ENCODE measurements at places on chromosomes 16 and 17.
A peak's percentile ranks its signal among the peaks of the same experiment; 100 is the strongest.

DNA sequence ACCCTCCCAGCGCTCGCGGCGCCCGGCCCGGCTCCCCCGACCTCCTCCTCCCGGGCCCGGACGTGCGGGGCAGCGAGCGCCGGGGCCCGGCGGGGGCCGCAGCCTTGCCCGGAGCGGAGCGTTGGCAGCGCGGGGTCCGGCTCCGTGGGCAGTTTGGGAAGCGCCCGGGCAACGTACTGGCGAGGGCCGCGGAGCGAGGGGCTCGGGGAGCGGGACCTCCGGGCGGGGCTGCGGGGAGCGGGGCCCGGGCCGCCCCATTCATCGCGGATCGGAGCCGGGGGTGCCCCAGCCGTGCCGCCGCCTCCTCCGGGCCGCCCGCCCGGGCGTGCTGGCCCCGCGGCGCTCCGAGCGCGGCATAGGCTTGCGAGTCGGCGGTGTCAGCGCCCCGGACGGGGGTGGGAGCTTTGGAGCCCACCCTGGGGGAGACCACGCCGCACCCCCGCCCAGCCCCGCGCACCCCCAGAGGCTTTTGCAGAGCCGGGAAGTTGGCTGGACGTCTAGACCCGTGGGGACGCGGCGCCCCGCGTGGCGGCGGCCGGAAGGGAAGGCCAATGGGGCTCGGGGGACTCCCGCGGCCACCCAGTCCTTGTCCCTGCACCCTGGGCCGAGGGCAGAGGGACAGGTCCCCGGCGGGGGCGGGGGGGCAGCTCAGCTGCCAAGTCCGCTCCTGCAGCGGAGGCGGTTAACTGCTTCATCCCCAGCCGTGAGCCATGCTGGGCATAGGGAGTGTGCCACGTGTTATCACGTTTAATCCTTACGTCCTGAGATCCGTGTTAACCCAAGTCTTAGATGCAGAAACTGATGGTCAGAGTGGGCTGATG, 852 bp downstream of the ZNF469 start:
- peak; percentile 88 for DNase-seq

GRCh38 chr17:62650587-62650986, 23.1 kb downstream of the MRC2 start:
- DNase-seq = no peak

- DNase-seq = no peak
These were observed 216.9 kb upstream of the GSE1 start for GRCh38 chr16:85395913-85396878.

DNA sequence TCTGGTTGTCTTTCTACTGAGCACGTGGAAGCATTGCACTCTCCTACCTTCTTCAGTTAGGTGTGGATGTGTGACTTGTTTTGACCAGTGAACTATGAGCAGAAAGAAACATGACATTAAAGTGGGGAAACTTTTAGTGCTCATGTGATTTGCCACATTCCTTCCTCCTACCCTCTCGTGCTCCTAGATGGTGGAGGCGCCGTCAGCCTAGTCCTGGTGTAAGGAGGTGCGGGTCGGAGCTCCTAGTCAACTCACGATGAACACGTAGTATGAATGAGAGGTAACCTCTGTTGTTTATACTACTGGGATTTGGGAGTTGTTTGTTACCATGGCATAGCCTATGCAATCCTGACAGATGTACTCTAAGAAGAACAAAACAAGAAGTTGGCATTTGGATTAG, 47.4 kb downstream of the KSR1 start:
- no peak for DNase-seq

GRCh38 chr16:11679941-11680911, 12.0 kb downstream of the SNN start:
- no peak for DNase-seq

DNA sequence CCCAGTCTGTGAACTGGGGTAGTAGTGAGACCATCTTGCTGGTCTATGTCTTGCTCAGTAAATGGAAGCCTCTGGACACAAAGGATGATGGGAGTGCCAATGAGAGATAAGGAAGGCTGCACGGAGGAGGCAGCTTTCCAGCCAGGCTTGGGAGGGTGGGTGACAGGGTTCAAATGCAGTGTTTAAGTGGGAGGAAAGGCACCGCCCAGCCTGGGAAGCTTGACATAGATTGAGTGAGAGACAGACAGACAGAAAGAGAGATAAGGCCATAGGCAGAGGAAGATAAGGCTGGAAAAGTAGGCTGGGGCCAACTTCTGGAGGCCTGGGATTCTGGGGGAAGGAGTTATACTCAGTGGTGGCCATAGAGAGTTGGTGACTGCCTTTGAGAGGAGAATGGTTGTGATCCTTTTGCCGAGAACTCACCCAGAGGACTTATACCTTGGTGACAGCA, 7.2 kb upstream of the COL1A1 start:
- no peak for DNase-seq

- no peak for DNase-seq
These were observed 22.5 kb upstream of the SPNS3 start for GRCh38 chr17:4411201-4411600.

DNA sequence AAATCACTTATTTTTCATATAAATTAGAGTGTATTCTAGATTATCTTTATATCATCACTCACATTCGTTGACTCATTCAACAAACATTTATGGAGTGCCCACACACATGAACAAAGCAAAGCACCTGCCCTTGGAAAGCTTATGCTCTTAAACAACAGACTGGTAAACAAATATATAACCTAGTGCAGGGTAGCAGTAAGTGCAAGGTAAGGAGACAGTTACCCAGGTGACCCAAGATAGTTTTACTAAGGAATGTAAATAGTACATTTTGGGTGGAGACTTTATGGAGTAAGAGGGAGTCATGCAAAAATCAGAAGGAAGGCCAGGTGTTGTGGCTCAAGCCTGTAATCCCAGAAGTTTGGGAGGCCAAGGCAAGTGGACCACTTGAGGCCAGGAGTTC, 40.4 kb upstream of the HELZ start:
- no peak for DNase-seq

GRCh38 chr16:89899879-89900481, 18.7 kb upstream of the MC1R start:
- no peak for DNase-seq

GRCh38 chr16:19213885-19214284, 45.8 kb downstream of the SYT17 start:
- DNase-seq = no peak

- DNase-seq = no peak
These were observed 511.0 kb upstream of the CDH5 start for GRCh38 chr16:65855171-65856145.

GRCh38 chr17:74754832-74755231, 6.4 kb downstream of the NHERF1 start:
- no peak for DNase-seq

- no peak for DNase-seq
These were observed 22.8 kb downstream of the BAHCC1 start for GRCh38 chr17:81417879-81418709.

GRCh38 chr17:16491131-16491702, 776 bp downstream of the LRRC75A start:
- no peak for DNase-seq

DNA sequence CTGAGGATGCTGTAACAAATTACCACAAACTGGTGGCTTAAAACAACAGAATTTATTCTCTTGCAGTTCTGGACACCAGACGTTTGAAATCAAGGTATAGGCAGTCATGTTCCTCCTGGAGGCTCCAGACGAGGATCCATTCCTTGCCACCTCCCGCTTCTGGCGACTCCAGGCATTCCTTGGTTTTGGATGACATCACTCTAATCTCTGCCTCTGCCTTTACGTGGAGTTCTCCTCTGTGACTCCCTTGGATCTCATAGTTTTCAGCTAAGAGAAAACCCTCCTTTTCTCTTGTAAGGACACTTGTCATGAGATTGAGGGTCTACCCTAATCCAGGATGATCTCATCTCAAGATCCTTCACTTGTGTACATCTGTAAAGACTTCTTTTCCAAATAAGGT, 31.4 kb upstream of the HS3ST3B1 start:
- DNase-seq = peak; percentile 24

DNA sequence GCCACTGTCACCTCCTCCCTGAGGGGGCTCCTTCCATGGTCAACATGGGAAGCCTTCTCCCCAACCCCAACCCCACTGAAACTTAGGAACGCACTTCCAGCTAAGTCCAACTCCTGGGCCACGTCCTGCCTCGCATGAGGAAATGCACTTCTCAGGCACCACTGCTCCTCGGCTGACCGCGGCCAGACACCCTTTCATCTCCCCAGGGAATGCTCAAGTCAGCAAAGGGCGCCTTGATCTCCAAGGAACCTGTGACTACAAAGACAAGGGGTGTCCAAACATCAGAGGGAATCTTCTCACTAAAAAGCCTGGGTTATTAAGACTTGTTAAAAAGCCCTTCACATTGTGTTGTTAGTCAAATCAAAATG, 124.9 kb upstream of the HSBP1 start:
- no peak for DNase-seq

GRCh38 chr17:3539881-3540540, 17.6 kb downstream of the TRPV3 start:
- no peak for DNase-seq

GRCh38 chr17:45172232-45172540, 10.5 kb downstream of the HEXIM2 start:
- no peak for DNase-seq

DNA sequence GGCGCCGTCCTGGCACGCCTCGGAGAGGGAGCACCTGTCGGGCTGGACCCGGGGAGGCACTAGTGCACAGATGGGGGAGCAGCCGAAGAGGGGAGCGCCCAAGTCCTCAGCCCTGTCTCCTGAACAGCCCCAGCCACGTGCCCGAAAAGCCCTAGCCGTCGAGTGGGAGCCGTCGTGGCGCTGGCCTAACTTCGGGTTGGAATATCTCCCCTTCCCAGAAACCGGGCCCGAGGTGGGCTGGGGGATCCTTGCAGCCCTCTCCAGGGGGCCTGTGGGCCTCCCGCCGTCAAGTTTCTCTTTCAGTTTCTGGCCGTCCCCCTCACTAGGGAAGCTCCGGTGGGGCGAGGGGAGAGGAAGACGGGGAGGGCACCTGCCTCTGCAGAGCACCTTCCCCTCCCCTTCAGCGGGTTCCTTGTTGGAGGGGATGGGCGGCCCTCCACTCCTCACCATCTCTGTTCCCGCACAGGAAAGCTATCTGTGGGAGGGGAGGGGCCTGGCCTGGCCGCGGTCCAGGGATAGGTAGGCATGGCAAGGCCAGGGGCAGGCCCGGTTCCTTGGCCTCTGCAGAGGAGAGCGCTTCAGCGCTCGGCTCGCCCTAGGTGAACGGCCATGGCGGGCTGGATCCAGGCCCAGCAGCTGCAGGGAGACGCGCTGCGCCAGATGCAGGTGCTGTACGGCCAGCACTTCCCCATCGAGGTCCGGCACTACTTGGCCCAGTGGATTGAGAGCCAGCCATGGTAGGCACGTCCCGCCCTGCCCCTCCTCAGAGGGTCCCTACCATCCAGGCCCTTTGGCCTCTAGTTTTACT, 709 bp downstream of the STAT5A start:
- no peak for DNase-seq

DNA sequence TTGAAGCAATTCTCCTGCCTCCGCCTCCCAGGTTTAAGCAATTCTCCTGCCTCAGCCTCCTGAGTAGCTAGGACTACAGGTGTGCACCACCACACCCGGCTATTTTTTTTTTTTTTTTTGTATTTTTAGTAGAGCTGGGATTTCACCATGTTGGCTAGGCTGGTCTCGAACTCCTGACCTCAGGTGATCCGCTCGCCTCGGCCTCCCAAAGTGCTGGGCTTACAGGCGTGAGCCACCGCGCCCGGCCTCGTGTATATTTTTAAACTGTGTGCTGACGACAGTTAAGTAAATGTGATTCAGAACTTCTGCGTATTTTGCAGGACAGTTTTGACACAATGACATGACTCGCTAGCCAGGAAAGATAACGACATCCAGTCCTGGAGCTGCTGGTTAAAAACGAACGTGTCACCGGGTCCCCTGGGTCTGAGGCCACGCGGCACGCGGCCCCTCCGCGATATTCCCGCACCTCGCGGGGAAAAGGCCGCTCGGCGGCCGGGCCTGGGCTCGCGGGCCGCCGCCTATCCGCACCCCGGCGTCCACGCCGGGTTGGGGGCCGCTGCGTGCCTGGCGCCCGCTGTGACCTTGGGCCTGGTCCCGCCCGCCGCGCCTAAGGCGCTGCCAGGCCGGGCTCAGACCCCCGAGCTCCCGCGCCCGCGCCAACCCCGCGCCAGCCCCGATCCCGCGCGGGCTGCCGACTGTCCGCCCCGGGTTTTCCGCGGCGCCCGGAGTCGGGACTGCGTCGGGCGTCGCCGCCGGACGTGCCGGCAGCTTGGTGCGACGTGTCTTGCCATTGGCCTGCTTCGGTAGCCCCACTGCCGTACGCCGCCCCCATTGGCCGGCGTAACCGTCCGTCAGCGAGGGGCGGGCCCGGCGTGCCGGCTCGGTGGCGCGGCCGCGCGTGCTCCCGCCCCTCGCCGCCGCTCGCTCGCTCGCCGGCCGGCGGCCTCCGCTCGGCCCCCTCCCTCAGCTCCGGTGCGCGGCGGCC, at the start of gene FOXK2:
Gene FOXK2, plus strand, starts transcription at position 907 of the 985 bp plus-strand sequence. CDS start 157 bp downstream, outside the sequence.
- DNase-seq = peak; percentile 99

DNA sequence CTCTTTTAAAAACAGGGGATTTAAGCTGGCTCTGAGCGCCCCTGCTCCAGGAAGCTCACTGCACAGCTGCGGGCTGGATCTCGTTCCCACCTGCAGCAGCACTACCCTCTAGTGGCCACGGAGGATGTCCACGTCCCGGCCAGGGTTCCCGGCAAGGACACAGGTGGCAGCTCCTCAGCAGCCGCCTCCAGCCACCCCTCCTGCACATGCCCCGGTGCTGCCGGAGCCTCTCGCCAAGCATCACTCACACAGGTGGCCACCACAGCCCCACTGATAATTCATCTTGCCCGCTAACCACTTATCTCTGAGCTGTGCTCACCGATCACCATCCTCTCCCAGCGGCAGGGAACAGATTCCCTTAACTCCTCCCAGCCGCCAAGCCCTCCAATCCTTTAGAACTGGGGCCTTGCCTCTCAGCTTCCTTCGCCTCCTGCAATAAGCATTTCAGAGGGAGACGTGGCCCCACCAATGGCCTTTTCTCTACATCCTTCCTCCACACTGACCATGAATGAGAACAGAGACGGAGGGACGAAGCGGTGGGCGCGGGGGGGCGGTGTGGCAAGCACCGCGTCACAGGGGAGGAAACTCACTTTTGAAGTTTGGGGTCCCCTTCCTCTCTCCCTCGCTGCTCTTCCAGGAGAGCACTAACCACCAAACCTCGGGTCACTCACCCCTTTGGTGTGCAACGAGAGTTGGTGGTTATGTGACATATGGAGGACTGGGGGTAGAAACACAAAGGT, 222.1 kb downstream of the RBFOX3 start:
- peak; percentile 89 for DNase-seq

GRCh38 chr16:87465306-87465705, 27.5 kb downstream of the ZCCHC14 start:
- DNase-seq = peak; percentile 90

- DNase-seq = no peak
These were observed 127.2 kb downstream of the AXIN2 start for GRCh38 chr17:65434251-65434650.
